Endothelial cell of umbilical vein (primary cell): ENCODE measurements at places on chromosomes 4 and X. TPM values are rescaled to one million over a fixed set of nuclear protein-coding genes. Genes with fewer than 3 reads are reported as not detected.
A peak's percentile ranks its signal among the peaks of the same experiment; 100 is the strongest.

DNA sequence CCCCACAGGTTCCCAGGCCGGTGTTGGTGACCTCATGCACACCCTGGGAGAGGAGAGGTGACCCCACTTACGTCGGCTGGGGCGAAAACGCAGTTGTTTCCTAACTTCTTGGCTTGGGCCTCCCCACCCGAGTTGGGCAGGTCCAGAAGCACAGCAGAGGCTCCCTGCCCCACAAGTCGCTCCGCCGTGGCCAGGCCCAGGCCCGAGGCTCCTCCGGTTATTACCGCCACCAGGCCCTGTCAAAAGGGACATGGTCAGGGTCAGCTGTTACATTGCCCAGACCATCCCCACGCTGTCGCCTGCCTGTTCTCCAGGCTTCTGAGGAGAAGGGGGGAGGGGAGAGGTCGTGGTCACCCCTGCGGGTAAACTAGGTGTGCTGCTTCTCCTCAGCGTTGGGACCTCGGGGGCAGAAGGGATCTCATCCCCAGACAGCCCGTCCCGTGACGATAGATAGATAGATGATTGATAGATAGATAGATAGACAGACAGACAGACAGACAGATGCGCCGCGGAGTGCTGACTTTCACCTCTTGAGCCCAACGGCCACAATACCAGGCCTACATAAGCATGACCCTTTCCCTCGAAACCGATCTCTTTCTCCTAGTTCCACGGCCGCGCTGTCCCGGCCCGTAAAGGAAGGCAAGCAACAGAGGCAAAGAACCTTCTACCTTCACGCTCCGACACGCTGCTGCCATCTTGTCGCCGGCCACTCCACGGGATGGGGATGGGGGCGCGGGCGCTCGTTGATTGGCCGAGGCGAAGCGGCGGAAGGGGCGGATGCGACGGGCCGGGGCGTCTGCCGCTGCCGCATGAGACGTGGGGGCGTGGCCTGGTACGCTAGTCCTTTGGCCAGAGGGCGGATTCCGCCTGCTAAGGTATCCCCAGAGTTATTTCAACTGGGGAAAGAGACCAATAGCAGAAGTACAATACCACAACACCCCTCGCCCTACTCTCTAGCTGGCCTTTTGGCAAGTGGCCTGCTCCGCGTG lies at the start of gene HSD17B10:
Gene HSD17B10 (minus strand): TSS at position 720 of the 989 bp plus-strand sequence. CDS start 25 bp downstream, at position 695.
- H3K4me1 ChIP-seq: peaks cover 2% of the 10 kb centered on the region
- peak within 1 kb of the TSS; percentile 51 for H3K27ac ChIP-seq
- H3K27me3 ChIP-seq: no peaks in the 10 kb centered on the region
- peak within 1 kb of the TSS; percentile 52 for H3K4me3 ChIP-seq

DNA sequence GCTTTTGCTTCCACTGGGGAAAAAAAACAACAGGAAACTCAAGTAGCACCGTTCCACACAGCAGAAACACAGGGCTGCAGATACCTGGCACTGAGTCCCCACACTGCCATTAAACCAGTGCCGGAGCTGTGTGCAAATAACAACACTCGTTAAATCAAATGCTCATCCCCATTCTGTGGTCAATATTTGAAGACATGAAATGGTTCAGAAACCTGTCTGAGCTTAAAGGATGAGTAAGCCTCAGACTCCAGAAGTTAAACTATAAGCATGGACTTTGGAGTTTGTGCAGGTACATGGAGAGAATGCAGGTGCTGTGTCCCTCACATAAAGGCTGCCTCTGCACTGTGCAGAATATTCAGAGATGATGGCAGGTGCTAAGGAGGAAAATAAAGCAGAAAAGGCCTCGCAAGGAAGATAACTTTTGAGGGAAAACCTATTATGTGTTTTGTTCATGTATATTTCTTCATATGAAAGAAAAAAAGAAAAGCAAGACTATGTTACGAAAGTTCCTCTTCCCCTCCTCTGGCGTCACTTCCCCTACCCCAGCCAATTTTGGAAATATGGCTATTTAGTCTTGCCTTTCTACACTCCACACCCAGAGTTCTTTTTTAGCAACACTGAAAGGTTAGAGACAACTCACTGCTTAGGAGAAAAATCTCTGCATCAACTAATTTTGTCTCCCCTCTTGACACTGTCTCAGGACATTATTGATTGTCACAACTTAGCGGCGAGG lies 4.6 kb downstream of the MPP1 start:
- peaks cover 38% of the 10 kb centered on the region for H3K4me1 ChIP-seq
- no peaks in the 10 kb centered on the region for H3K36me3 ChIP-seq
- H3K27ac ChIP-seq: peak overlapping the region; percentile 91
- H3K27me3 ChIP-seq: no peaks in the 10 kb centered on the region
- no peak overlapping the region for H3K4me3 ChIP-seq
- peak; percentile 21 for DNase-seq

GRCh38 chr4:43776371-43776770 lies 672.2 kb downstream of the KCTD8 start:
- H3K36me3 ChIP-seq: no peaks in the 10 kb centered on the region
- no peaks in the 10 kb centered on the region for H3K27me3 ChIP-seq
- peak; percentile 24 for DNase-seq
- no peaks in the 10 kb centered on the region for H3K4me1 ChIP-seq
- H3K4me3 ChIP-seq: no peak overlapping the region

NAP1L3 gene
- 0.03 and 0.08 TPM in 2 replicates for polyA plus RNA-seq

GPM6B gene
- polyA plus RNA-seq: 0.16 and 0.30 TPM in 2 replicates

DNA sequence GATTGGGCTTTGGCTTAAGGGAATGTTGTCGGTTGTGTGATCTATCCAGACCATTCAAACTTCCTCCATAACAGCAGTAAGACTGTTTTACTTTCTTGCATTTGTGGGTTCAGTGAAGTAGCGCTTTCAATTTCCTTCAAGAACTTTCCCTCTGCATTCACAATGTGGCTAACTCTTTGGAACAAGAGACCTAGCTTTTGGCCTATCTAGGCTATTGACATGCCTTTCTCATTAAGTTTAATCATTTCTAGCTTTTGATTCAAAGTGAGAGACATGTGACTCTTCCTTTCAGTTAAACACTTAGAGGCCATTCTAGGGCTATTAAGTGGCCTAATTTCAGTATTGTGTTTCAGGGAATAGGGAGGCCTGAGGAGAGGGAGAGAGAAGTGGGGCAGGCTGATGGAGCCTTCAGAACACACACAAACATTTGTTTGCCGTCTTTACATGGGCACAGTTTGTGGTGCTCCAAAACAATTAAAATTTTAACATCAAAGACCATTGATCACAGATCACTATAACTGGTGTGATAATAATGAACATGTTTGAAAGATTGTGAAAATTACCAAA lies 34.1 kb downstream of the ADH5 start:
- H3K27me3 ChIP-seq: no peaks in the 10 kb centered on the region
- peaks cover 5% of the 10 kb centered on the region for H3K36me3 ChIP-seq

- no peak overlapping the region for H3K27ac ChIP-seq
- H3K27me3 ChIP-seq: no peaks in the 10 kb centered on the region
- no peak overlapping the region for H3K4me3 ChIP-seq
- H3K4me1 ChIP-seq: no peaks in the 10 kb centered on the region
- no peak for DNase-seq
- no peaks in the 10 kb centered on the region for H3K36me3 ChIP-seq
Measured at GRCh38 chr4:72205298-72205697, 173.5 kb downstream of the NPFFR2 start.

CT45A5 gene
- not detected in 2 replicates for polyA plus RNA-seq

- DNase-seq: no peak
- no peak overlapping the region for H3K4me3 ChIP-seq
- H3K27me3 ChIP-seq: no peaks in the 10 kb centered on the region
- peaks cover 6% of the 10 kb centered on the region for H3K4me1 ChIP-seq
- H3K27ac ChIP-seq: no peak overlapping the region
Measured at GRCh38 chr4:78876568-78877320, 62.5 kb downstream of the PAQR3 start.

- H3K36me3 ChIP-seq: no peaks in the 10 kb centered on the region
- H3K27ac ChIP-seq: no peak overlapping the region
- H3K4me3 ChIP-seq: no peak overlapping the region
- peaks cover 9% of the 10 kb centered on the region for H3K4me1 ChIP-seq
- no peaks in the 10 kb centered on the region for H3K27me3 ChIP-seq
Measured at GRCh38 chr4:168527560-168527959, 30.7 kb downstream of the PALLD start.

DNA sequence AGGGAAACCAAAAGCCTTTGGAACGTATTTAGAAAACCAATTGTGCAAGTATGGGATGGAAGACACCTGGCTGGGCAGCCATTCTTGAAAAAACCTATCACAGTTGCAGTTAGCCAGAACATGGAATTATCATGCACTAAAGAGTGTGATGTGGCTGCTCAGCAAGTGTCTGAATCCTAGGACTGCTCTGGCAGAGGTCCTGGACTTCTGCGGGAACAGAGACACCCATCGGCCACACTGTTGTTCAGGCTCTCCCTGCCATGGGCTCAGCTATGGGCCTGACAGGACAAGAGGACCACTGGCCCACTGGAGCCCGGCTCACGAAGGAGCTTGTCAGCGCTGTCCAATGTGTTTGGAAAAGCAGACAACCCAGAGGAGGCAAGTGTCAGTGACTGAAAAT lies 115.7 kb upstream of the GPC4 start:
- no peak for DNase-seq
- H3K4me3 ChIP-seq: no peak overlapping the region
- no peaks in the 10 kb centered on the region for H3K27me3 ChIP-seq

STK32B gene
- polyA plus RNA-seq: 5.6 and 6.1 TPM in 2 replicates
